ENCODE measurements at places on chromosomes 5 and 9. TPM values are rescaled to one million over a fixed set of nuclear protein-coding genes. Genes with fewer than 3 reads are reported as not detected.

- H3K4me1 ChIP-seq, result no peaks in the 10 kb centered on the region
- no peak for DNase-seq
- no peak overlapping the region for H3K4me3 ChIP-seq
- no peaks in the 10 kb centered on the region for H3K36me3 ChIP-seq
- no peaks in the 10 kb centered on the region for H3K27me3 ChIP-seq
These were observed 98.9 kb downstream of the ACTL7B start for GRCh38 chr9:108756746-108757490.

DNA sequence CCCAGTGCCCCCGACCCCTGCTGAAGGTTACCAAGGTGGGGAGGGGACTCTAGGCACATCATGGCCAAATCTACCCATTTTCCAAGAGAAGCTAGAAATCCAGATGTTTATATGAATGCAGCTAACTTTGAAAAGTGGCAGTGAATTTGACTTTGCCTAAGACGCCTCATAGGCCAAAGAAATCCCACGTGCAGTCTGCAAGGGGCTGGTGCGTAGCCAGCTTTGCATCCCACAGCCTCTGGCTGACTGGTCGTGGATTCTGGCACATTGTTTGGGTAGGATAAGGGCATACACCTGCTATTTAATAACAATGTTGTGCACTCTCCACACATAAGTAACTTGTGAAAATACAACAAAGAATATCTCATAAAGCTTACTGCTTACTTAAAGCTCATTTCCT is 3.5 kb upstream of the GADD45G start:
- H3K4me1 ChIP-seq, result peaks cover 30% of the 10 kb centered on the region
- no peak overlapping the region for H3K27ac ChIP-seq
- DNase-seq, result no peak

DNA sequence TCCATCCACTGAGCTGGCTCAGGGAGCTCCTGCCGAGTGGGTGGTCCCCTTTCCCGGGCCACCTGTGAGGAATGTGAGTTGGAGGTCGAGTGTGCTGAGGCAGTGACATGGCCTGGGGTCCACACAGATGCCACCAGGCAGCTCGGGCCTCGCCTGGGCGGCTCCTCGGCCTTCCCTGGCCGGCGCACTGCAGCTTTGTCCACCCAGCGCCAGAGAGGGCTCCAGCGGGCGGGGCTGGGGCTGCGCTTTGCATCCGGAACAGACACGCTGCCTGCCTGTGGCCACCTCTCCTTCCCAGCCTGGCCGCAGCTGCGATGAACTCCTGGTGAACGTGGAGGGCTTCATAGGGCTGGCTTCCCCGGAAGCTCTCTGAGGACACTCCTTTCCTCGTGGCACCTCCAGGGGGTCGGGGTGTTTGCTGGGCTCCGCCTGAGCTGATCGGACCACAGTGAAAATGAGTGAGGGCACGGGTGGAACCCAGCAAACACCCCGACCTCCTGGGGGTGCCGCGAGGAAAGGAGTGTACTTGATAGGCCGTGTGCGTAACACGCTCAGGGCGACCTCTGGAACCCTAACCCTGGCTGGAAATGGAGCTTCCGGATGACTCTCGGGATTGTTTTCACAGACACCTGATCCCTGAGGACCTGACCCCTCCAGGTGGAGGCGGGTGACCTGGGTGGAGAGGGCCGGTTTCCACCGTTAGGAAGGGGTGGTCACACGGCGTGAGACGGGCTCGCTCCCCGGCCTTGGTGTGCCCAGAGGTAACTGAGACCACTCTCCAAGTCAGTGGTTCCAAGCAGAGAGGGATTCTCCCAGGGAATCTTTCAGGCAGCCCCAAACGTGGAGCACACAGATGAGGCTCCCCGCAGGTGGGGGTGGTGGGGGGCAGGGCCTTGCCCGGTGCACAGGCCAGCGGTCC is 31.8 kb upstream of the RXRA start:
- no peaks in the 10 kb centered on the region for H3K36me3 ChIP-seq
- no peaks in the 10 kb centered on the region for H3K27me3 ChIP-seq

DNA sequence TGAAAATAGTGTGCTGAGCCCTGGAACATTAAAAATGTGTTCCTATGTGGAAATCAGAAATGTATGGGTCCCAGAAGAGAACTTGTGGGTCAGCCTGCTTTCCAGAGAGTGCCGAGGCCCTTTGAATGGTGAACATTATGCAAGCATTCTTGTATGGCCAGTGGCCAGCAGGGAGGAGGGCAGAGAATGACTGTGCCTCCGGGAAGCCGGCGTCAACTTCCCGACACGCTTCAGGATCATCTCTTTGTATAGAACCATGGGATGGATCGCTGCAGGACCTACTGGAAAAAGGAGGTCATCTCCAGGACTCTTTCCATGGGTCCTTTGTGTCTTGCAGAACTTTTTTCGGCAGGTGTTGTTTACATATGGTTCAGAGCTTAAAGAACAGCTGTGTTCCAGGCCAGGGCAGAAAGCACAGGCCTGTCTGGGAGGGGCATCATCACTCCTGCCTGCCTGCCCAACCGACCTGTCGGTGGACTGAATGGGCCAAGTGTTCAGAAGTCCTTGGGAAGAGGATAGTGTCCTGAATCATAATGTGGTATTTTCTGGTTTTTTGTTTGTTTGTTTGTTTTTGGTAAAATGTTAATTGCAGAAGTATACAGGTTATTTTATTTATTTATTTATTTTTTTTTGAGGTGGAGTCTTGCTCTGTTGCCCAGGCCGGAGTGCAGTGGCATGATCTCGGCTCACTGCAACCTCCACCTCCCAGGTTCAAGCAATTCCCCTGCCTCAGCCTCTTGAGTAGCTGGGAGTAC is 9.0 kb downstream of the PRRC2B start:
- peak overlapping the region; percentile 74 for H3K27ac ChIP-seq
- H3K36me3 ChIP-seq, result no peaks in the 10 kb centered on the region
- H3K4me1 ChIP-seq, result peaks cover 100% of the 10 kb centered on the region
- H3K27me3 ChIP-seq, result no peaks in the 10 kb centered on the region
- H3K4me3 ChIP-seq, result peak overlapping the region; percentile 20
- DNase-seq, result peak; percentile 86

ZFR gene
- total RNA-seq, result 75.1 TPM

Data from stomach (tissue), 19 donors.